ENCODE measurements at places on chromosomes 3 and 15. TPM values are rescaled to one million over a fixed set of nuclear protein-coding genes. Genes with fewer than 3 reads are reported as not detected.

GRCh38 chr15:96497951-96498350 lies 167.5 kb downstream of the NR2F2 start:
- no peak for DNase-seq

GRCh38 chr15:63395730-63396151 lies 14.1 kb upstream of the CA12 start:
- DNase-seq = no peak

DNA sequence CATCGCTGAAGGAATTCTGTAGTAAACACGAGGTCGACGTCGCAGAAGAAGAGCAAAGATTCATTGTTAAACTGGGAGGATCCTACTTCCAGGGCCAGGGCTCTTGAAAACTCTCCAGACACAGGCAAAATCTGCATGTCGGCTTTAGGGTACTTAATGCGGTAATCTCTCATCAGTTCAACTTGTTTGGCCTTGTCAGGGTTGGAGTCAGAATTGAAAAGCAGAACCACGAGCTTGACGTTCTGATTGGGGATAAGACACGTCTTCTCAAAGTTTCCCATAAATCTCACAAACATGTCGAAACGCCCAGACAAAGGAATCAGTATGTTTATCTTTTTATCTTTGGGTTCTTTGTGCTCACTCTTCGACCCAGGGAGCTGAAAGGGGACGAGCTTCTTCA lies 74.0 kb downstream of the CHSY1 start:
- DNase-seq = no peak

GRCh38 chr15:27675571-27675970 lies 423.5 kb downstream of the OCA2 start:
- DNase-seq = no peak

GRCh38 chr3:30693470-30694120 lies 87.2 kb downstream of the TGFBR2 start:
- peak; percentile 77 for DNase-seq

- no peak for DNase-seq
These were observed 2.0 kb downstream of the HHATL start for GRCh38 chr3:42700366-42701288.

- DNase-seq = no peak
These were observed 7.9 kb downstream of the RAB27A start for GRCh38 chr15:55281517-55282228.

- DNase-seq = no peak
These were observed 223.3 kb upstream of the CCDC54 start for GRCh38 chr3:107153981-107154380.

DNA sequence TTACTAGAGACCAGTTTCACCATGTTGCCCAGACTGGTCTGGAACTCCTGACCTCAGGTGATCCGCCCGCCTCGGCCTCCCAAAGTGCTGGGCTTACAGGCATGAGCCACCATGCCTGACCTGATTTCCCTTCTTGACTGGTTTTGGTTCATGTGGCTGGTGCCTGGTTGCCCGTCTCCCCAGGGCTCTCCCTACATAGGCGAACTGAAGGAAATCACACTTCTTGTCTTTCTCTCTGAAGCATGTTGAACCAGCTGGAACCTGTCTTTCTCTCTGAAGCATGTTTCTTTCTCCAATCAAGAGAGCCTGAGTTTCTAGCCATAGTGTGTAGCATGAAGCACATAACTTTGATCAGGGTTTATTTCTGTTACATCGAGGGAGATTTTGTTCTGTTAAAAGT lies 16.3 kb upstream of the SAMD7 start:
- no peak for DNase-seq

- DNase-seq = no peak
These were observed 1.5 kb downstream of the LMLN start for GRCh38 chr3:197961582-197961945.

DNA sequence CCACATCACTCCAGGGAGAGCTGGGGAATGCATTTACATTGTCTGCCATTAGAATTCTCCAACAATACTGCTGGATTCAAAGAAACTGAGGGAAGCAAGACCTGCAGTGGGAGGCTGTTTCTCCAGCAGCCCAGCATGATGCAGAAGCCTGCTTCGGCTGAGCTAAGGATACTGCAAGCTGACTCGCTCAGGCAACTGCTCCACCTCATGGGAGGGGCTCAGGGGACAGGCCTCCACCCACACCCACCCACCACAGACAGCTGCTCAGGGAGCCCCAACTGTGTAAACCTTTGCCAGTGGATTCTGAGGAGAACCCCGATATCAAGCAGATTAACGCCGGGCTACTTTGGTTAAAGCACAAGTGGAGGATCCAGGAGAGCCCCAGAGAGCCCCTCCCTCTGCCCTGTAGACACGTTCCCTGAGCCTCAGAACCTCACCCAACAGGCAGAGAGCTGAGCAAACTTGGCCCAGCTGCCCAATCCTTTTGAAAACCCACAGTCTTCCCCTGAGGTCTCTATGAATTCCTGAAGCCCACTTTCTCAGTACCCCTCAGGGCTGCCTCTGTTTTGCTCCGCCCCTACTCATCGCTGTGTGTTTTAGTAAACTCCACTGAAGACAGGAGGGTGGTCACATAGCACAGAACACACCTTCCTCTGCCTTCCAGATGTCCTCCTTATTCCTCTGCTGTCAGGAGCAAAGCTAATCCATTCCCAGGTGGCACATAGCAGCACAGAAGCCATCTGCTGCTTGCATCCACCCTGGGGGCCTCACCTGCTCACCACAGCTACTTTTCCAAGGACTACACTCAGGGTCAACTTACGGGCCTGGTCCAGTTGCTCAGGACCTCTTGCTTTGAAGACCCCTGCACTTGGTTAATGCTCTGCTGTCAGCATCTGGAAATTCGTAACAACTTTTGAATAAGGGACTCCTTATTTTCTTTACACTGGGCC lies 269.0 kb downstream of the ABHD5 start:
- DNase-seq = no peak

Gene EXD1
- not detected for total RNA-seq

Gene NANOGP8
- total RNA-seq = not detected

Gene WDR76
- 10.9 TPM for total RNA-seq

Gene FAM3D
- not detected for total RNA-seq

Gene NLGN1
- total RNA-seq = not detected

Gene CHL1
- 16.4 TPM for total RNA-seq

Gene ALDH1L1
- total RNA-seq = not detected
